ENCODE measurements at places on chromosomes 16 and 17.

DNA sequence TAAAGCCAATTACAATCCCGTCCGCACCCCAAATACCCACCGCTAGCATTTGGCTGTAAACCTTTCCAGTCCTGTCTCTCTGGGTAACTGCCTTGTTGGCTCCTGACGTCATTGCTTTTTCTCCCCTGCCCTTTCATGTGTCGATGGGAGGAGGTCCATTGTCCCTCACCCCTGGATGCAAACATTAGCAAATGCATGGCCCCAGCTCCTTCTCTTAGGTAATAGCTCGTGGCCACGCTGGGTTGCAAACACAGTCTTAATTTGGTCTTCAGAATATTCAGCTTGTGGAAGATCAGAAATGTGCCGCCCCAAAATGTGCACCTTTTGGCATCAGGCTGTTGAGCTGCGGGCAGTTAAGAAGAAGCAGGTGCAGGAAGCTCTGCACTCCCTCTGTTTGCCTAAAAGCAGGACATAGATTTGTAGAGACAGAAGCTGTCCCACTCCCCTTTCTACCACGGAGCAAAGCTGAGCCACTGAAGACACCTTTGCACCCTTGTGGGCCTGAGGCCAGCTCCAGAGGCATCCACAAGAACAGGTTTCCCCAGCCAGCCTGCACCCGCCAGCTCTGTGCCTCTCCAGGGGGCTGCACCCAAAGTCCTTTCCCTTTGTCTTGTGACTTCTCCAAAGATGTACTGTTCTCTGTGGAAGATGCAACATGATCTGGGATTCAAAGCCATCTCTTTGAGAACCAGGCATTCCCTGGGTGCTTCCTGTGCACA, 127.3 kb downstream of the MGAT5B start:
- DNase-seq, result no peak

- no peak for DNase-seq
These were observed 13.5 kb downstream of the ELAC2 start for GRCh38 chr17:13004336-13004735.

GRCh38 chr17:42928714-42929496, 28.3 kb downstream of the G6PC1 start:
- no peak for DNase-seq

- DNase-seq, result no peak
These were observed 32.6 kb downstream of the CDRT15 start for GRCh38 chr17:14204084-14204483.

GRCh38 chr16:22050963-22051362, 41.4 kb upstream of the VWA3A start:
- DNase-seq, result no peak

GRCh38 chr17:47423406-47424295, 99.9 kb downstream of the EFCAB13 start:
- DNase-seq, result no peak

DNA sequence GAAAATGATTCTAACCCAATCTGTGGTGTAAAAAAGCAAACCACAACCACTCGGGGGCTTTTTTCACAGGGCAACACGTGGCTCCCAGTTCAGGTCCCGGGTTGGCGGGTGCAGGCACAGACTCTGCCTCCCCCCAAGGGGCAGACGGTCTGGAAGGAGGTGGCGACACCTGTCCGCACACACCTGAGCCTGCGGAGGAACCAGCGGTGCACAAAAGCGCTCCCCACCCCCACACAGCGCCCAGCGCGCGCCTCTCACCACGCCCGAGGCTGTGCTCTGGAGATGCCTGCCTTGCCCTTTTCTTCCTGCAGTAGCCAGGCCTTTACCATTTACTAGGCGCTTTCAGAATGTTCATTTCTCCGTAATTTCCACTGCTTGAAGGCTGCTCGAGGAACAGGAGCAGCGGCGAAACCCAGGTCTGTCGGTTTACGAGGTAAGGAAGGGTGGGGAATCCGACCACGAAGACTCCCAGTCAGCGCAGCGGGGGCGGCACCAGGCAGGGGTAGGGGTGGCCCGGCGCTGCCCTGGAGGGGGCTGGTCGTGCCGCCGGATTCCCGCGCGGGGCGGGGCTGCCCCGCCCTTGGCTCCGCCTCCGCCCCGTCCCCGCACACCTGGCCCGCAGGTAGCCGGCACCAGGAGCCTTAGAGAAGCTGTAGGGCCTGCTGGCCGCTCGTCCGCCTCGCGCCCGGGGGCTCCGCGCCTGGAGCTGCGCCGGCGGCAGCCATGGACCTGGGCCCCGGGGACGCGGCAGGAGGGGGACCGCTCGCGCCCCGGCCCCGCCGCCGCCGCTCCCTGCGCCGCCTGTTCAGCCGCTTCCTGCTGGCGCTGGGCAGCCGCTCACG, at the start of gene USP43:
USP43 (plus strand) TSS at position 608 of the 842 bp plus-strand sequence; CDS start at position 724, 116 bp downstream.
- no peak for DNase-seq

DNA sequence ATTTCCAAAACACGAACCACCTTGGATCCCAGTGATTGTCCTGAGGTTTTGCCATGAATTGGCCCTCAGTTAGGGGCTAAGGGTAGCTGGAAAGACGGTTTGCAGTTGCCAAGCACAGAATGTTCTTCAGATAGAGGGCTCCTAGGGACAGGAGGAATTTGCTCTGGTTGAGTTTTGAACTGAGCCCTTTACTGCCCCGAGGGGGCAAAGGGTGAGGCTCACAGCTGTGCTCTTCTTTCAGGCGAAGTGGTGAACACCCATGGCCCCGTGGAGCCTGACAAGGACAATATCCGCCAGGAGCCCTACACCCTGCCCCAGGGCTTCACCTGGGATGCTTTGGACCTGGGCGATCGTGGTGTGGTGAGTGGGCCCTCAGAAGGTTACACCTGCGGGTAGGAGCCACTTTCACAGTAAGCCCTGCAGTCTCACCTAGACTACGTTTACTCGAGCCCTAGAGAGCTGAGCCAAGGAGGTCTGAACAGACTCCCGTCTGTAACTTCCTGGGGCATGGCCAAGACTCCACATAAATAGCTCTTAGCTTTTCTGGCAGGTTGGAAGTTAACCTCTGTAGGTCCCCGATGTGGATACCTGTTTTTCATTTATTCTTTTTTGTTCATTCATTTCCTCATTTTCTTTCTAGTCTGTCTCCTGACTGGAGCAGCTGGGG, 32.5 kb downstream of the NMT1 start:
- DNase-seq, result no peak

GRCh38 chr17:6641247-6641863, 495 bp downstream of the TXNDC17 start:
- no peak for DNase-seq

- DNase-seq, result no peak
These were observed 1.8 kb upstream of the APOH start for GRCh38 chr17:66230922-66231591.
